ENCODE measurements at places on chromosomes 2 and 18.

DNA sequence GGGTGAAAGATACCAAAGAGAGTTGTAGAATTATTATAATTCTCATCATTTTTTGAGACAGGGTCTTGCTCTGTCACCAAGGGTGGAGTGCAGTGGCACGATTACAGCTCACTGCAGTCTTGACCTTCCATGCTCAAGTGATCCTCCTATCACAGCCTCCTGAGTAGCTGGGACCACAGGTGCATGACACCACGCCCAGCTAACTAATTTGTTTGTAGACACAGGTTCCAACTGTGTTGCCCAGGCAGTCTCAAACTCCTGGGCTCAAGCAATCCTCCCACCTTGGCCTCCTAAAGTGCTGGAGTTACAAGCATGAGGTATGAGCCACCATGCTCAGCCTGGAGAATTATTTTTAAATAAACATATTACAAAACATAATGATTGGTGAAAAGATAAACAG is 92.8 kb upstream of the MSH6 start:
- DNase-seq, result no peak

DNA sequence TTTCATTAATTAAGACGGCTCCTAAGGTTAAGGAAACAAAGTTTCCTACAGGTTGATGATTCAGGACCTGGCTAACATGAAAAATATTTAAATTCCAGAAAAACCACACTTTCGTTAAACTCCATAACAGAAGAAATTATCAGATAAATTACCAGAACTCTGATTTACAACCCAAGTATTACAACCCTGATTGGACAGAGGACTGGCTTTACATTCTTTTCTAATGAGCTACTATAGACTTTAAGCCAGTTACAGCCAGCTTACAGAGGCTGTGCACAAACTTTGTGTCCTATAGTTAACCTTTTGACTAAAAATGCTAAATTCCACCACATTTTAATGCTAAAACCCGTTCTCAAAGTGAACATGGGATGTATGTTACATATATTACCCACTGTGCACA is 458.6 kb downstream of the KCNJ3 start:
- DNase-seq, result no peak

- DNase-seq, result no peak
Observed at GRCh38 chr2:133837441-133838094, 269.3 kb upstream of the NCKAP5 start.

DNA sequence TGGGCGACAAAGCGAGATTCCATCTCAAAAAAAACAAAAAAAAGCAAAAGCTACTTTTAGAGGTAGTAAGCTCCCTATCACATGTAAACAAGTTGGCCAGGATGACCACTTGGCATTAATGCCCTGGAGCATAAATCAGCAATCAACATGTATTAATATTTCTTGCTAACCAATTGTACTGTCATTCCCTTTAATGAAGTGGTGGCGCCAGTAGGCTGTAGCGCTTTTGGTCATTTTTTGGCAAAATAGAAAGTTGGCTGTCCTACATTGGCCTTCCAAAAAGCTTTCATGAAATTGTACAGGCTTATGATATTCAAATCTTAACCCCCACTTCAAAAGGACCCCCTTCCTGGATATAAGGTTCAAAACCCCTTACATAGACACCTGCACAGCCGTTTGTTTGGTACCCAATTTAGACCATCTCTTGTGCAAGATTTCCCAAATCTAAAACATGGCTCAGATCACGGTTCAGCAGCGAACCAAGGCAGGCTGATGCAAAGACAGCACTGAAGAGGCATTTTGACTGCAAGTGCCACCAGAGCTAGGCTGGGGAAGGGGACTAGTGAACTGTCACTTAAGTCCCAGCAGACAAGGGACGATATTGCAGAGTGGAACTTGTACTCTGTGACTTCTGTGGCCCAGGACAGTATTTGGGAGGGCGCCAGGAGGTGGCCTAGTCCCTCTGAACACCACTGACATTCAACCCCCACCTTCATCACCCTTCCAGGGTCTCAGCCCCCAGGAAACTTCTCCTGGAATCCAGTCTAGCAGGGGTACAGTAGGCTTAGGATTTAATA is 31.9 kb downstream of the SMAD7 start:
- no peak for DNase-seq

DNA sequence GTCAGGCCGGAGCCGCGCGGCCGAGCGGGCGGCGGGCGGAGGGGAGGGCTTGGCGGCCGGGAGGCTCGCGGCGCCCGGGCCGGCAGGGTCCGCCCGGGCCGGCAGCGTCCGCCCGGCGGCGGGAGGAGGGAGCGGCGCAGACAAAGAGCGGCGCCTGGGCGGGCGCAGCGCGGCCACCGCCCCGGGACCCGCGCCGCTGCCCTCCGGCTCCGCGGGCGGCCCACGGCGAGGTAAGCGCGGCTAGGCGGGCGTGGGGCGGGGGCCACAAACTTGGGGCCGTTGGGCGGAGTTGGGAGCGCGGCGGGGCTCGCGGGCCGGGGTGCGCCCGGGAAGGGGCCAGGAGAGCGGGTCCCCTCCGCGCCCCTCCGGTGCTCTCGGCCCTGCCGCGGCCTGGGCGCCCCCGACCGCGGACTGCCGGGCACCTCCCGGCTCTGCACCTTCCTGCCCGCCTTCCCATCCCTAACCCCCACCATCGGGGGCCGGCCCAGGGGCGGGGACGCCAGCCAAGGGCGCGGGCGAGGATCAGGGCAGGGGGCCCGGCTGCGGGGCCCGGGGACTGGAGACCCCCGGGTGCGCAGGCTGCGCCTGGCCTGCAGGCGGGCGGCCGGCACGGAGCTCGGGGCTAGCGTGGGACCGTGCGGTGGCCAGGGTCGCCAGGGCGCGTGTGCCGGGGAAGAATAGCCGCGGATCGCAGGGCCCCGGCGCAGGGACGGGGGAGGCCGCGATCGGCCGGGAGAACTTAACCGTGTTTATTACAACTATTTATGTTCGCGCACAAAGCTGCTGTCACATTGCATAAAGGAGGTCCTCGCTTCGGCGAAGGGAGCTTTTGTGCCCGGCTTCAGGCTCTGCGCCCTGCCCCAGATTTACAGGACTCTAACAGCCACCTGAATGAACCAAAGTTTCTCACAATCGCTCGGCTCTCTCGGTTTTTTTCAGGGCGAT is at the start of gene NCK2:
NCK2 (plus strand) TSS at position 4 of the 945 bp plus-strand sequence. CDS start 110,152 bp downstream, outside the sequence.
- peak; percentile 19 for DNase-seq

DNA sequence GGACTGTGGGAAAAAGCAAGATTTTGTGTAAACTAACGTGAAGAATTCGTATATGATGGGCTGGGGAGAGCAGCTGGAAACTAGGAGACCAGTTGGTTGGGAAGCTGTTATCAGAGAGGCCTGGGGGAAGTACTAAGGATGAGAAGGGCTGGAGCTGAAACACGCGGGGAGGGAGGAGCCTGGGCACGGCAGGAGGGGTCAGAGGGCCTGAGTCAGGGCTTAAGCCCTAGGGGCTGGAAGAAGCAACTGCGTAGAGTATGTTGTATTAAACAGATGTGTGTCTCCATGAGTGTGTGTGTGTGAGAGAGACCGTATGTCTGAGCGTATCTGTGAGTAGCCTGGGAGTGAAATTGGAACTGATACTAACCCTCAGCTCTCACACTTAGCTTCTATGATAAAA is 8.4 kb downstream of the POMC start:
- no peak for DNase-seq

DNA sequence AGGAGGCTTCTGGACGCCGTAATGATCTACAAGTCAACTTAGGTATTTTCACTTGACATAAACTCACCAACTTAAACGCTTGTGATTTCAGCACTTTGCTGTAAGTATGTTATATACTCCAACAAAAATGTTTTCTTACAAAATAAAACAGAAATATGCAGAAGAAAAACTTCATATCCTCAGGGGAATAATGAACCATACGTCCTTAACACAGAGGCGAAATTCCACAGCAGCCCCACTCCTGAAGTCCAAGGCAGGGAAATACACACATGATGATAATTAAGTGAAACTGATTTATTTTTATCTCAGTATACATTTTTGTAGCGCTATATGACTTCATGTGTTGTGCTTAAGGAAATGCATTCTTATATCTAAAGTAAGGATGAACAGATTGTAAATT is 335.4 kb upstream of the VWC2L start:
- DNase-seq, result no peak

- DNase-seq, result no peak
Observed at GRCh38 chr2:165897726-165898125, 55.9 kb downstream of the TTC21B start.

DNA sequence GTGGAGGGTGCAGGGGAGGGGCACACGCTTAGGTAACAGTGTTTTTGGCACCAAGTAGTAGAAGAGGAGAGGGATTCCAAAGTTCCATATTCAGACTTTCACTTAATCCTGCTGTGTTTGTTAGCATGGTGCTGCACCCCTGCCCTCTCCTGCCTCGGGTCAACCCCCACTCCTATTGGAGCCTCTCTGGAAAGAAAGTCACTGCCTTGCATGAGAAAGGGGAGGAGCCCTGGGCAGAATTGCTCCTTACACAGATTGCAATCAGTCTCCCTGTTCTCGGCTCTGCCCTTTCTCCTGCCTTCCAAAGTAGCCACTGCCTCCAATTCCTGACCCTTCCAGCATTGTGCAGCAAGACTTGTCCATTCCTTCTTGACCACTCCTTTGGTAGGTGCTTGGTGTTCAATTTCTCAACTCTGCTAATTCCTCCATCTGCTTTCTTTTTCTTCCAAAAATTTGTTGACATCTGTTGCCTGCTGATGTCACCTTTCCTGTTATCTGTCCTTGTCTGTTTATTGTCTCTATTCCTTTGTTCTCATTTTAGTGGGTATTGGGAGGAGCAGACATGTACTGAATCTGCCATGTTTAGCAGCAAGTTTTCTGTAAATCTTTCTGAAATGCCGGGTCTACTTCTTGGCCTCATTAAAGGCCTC is 225.4 kb downstream of the LOXHD1 start:
- no peak for DNase-seq

DNA sequence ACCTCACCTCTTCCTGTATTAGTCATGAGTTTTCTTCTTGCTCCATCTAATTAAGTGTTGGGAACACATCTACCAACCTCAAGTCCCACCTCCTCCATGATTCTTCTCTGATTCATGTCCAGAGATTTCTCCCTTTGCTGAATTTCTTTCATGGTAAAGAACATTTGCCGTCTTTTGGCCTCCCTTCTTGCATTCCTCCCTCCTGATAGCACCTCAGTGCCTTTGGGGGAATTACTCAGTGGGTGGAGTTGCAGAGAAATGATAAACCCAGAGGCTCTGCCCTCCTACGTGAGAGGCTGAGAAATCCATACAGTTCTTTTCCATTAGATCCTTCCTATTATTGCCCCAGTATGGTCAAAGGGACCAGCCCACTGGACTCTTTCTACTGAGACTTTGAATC is 651.9 kb downstream of the SLC4A3 start:
- no peak for DNase-seq

- DNase-seq, result no peak
Observed at GRCh38 chr2:195722075-195722474, 65.0 kb downstream of the SLC39A10 start.

DNA sequence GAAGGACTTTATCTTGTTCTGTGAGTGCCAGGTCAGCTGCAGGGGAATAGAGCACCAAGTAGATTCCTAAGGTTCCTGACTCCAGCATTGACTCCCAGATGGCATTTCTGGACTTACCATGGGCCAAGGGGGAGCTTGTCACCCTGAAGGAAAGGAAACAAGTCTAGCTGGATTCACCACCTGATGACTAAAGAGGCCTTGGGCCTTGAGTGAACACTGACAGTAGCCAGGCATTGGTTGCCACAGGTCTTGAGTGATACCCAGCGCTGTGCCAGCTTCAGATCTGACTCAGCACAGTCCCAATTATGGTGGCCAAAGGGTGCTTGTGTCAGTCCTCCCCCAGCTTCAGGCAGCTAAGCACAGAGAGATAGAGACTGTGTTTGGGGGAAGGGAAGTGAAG is 40.1 kb upstream of the CAPN13 start:
- no peak for DNase-seq

DNA sequence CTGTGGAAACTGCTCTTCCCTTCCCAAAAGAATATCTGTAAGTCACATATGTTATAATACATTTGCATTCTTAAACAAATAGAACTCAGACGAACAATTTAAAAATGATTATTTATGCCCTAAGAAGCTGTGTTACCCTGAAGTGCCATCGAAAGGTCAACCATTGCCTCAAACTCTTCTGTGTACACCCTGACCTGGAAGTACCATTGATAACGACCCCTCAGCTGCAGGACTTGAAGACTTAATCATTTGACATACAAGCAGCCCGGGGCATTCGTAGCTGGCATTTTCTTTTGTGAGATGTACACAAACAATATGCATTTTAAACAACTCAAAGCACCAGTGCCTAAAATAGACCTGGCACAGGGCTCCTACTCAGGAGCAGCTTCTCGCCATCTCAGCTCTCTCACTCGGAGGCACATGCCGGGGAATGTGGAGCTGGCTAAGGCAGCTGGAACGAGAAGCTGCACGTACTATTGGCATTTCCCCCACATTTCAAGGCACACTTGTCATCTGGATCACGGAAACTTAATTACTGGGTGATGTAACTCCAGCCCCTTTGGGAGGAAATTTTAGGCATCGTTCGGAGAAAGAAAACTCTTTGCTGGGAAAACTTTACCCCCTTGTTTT is 170.0 kb upstream of the GALNT5 start:
- no peak for DNase-seq

- no peak for DNase-seq
Observed at GRCh38 chr18:10514082-10514481, 11.7 kb upstream of the NAPG start.

- DNase-seq, result no peak
Observed at GRCh38 chr2:8595428-8595805, 86.4 kb upstream of the ID2 start.

DNA sequence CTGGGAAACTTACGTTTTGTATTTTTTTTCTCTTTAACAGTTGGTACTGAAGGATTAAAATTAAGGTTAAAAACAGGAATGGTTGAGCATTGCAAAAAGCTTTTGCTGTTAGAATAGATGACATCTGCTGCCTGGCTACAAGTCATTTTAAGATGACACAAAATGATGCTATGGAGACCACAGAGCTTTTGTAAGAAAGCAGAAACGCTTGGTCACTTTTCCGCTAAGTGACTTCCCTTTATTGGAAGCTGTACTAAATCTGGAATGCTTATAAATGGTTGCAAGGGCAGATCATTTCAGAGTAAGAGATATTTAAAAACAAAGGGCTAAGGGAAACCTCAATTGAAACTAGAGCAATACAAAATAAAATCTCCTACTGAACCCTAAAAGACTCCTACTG is 544.0 kb downstream of the STK39 start:
- DNase-seq, result no peak

GRCh38 chr2:119756837-119757236 is 2.9 kb upstream of the PTPN4 start:
- DNase-seq, result no peak

All from activated gamma-delta T cell (primary cell).